ENCODE measurements at places on chromosomes 13 and 19.

DNA sequence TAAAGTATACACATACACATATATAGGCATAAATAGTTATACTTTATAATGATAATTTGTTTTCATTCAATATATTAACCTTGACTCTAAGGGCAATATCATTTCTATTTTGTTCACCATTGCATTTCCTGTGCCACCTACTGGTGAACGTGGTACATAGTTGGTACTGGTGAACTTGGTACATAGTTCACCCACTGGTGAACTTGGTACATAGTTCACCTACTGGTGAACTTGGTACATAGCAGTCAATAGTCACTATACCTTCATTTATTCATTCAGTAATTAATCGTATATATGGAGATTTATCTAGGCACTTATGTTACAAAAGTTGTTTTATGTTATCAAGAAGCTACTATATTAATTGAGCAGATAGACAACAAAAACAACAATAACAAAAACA is 172.6 kb upstream of the ATXN8OS start:
- no peak for DNase-seq

DNA sequence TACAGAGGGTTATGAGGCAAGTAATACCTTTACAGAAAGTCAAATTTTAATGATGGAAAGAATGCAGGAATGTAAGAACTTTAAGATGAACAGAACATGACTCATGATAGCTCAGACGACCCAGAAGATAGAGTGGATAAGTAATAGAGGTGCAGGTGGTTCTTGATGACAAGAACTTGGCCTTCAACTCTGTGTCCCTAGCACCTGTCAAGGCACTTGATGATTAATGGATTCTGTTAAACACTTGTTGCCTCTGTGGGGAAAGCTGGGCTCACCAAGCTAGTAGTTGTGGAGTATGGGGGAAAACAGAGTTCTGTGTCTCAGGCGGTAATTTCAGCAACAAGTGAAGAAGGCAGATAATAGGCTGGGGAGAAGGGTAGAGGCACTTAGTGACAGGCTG is 306.2 kb downstream of the ATP8A2 start:
- no peak for DNase-seq

DNA sequence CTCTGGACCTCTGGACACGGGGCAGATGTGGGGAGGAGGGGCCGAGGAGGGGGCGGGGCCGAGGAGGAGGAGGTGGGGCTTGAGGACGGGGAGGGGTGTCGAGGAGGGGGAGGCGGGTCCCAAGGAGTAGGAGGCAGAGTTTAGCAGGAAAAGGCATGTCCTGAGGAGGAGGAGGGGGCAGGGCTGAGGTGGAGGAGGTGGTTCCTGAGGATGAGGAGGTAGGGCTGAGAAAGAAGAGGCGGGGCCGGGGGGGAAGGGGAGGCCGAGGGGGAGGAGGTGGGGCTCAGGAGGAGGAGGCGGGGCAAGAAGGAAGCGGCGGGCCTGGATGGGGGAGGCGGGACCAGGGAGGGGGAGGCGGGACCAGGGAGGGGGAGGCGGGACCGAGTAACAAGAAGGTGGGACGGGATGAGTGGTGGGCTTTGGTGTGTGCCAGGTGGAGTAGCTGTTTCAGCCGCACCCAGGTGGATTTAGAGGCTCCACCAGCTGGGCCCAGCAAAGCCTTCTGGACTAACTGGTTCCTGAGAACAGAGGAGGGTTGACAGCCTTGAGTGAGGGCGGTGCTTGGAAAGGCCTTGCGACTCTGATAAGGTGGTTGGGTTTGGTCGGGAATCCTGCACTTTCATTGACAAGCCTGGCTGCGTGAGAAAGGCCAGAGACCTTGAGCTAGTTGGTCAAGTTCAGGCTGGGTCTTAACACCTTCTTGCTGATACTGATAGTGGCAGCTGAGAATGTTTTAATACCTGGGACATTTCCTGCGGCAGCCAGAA is 7.7 kb downstream of the TECR start:
- peak; percentile 94 for DNase-seq

DNA sequence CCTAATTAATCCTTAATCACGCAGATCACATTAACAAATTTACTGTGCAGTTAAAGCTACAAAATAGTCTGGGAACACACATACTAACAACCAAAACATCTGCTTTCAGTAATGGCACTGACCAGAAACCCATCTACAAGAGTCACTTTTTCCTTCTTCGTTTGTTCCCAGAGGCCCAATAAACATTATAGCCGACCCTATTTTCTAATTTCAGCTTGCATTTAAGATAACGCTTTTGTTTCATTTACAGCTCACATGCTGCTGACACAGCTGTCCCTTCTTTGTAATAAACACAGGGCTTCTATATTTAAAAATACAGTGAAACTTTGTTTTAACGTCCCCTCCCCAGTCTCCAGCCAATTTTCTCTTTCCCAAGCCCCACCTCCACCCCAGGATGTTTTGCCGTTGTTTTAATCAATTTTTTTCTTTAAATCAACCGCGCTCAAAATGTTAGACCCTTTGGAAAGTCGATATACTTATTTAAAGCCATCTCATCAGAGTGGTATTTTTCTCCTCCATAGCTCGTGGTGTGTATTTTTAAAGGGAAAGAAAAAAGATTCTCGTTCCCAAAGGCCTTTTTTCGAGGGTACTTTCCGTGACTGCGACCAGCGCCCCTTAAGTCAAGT is 1.7 kb upstream of the WBP4 start:
- no peak for DNase-seq

- DNase-seq = no peak
Measured at GRCh38 chr13:18949970-18950369, 231.7 kb downstream of the TUBA3C start.

DNA sequence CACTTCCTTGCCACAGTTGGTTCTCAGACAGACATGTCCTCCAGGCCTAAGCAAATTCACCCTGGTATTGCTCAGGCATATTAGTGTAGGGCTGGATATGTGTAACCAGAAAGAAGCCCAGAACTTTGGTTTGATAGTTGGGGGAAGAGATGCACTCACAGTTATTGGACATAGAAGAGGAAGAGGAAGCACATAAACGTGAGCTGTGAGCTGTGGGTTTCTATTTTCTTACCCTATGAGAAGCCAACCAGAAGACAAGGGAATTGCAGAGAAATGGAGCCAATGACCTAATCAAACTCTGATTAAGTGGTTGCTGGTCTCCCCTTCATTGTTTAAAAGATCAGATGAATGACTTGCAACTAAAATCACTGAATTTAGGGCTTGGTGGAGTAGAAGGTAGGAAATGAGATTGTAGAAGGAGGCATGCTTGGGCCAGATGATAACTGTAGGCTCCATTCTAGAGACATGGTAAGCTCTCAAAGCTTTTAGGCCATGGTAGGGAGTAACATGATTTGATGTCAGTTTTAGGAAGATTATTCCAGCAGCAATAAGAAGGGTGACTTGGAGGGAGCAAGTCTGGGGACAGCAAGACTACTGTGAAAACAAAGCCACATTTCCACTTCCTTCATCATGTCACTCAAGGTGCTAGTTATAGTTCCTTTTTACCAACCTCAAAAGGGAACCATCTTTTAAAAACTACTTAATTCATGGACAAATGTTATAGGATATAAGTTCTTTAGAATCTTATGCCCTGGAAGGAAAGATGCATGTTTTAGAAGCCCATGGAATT is 24.1 kb upstream of the WDFY2 start:
- DNase-seq = no peak

DNA sequence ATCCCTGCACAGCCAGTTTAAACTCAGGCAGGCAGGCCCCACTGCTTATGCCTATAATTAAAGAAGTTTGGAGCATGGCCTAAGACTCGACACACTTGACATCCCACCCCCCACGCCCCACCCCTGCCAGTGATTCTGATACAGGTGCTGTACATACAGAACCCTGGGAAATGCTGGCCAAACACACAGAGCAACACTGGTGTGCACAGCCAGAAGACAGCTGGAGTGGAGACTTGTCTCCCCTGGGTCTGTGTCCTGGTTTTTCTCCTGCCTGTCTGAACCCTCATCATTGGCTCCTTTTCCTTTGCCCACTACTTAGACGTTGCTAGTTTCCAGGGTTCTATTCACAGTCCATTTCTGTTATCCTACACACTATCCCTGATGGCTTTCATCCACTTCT is 76.8 kb downstream of the DLEU7 start:
- DNase-seq = no peak

GRCh38 chr13:107133950-107134349 is 566.0 kb upstream of the ARGLU1 start:
- no peak for DNase-seq

- DNase-seq = no peak
Measured at GRCh38 chr19:7627166-7627565, 2.2 kb downstream of the XAB2 start.

- DNase-seq = no peak
Measured at GRCh38 chr13:44382635-44383145, 9.1 kb downstream of the SERP2 start.

- no peak for DNase-seq
Measured at GRCh38 chr19:39596911-39597310, 5.4 kb upstream of the LGALS13 start.

DNA sequence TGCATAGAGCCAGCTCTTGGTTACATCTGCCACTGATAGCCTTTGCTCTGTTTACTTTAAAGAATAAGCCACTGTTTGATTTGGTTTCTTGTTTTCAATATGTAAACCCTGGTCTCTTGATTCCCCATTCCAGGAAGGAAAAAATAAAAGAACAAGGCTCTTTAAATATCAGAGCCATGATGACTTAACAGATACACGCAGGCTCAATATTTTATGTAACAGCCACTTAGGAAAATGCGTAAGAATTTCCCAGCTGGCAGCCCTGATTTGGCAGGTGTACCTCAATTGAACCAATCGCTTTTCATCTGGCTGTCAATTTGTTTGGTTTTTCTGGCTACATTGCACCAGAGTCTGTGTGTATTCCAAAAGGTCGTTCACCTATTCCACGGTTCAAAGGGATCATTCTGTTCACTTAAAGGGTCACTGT is 65.6 kb downstream of the IRS2 start:
- no peak for DNase-seq

Data from amniotic epithelial cell (primary cell).